H4 (cell line): ENCODE measurements at places on chromosomes 7 and 10. TPM values are rescaled to one million over a fixed set of nuclear protein-coding genes. Genes with fewer than 3 reads are reported as not detected.

The SDHAF3 gene
- 48.2 and 62.1 TPM in 2 replicates for total RNA-seq

DNA sequence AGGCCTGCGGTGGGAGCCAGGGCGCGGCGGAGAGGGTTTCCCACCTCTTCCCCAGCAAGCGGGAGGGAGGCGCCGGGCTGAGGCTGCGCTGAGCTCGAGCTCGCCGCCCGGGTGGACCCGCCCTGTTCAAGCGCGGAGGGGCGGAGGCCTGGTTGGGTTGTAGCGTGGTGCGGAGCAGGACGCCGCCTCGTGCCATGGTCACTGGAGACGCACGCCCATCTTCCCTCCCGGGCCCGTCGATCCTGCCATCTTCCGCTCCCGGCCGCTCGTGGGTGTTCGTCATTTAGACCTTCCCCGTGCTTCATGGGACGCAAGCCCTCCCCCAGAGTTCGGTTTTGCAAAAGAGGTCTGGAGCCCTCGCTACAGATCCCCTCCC, 9.3 kb upstream of the EN2 start:
- DNase-seq: no peak

DNA sequence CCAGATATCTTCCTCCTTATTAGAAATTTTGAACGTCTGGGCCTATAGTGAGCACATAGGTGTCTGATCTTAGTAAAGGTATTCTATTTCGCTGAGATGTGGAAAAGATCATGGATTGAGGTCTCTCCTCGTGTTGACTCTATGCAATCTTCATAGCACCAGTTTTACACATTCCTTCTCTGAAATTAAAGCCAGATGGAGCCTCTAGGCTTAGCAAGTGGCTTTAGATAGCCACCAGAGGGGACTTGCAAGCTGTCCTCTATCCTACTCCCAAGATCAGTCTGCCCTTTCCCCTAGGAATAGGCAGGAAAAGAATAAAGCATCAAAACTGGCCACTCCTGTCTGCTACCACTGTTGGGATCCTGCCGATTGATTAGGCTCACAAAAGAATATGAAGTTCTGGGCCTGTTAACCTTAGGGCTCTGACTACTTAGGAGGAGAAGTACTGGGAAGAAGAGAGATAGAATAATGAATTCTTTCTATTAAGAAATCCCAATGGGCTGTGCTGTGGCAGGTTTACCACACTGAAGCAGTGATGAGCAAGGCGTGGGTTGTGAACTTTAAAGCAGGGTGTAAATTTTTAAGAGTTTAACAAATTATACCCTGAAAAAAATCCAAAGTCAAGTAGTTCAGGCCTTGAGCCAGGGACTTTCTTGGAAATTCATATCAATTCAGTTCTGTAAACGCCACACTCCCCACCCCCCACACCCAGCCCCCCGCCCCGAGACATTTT, 2.2 kb upstream of the STRIP2 start:
- no peak for DNase-seq

DNA sequence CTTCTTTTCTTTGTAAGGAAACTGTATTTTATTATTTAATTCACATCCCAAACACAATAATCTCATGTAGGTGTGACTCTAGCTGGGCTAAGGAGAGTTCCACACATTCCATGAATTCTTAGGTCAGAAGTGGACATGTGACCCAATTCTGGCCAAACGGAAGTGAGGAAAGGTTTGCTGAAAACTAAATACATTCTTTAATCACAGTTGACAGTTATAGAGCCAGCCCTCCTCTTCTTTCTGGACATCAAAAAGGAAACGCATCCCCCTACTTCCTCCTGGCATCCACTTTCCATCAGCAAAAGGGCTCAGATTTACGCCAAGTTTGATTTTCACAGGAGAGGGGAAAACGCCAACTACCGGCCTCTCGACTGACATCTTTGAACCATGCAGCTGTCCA, 774.4 kb upstream of the POM121L12 start:
- no peak for DNase-seq

DNA sequence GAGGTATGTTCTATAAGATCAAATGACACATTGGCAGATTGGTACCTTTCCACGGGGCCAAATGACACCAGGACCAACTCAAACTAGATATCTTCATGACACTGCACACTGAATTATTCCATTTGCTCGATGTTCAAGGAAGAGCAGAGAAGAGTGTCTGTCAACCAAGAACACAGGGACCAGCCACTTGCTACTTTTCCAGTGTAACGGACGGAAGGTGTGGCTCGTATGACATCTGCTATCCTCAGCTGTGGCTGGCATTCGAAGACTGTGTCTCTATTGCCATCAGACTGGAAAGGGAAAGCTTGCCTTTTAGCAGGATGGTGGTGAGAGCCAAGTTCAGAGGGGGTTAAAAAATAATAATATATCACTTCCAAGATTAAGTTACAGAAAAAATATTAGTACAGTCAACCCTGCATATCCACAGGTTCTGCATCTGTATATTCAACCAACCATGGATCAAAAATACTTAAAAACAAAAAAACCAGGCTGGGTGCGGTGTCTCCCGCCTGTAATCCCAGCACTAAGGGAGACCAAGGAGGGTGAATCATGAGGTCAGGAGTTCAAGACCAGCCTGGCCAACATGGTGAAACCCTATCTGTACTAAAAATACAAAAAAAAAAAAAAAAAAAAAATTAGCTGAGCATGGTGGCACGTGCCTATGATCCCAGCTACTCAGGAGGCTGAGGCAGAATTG, 237.1 kb downstream of the PRPF18 start:
- no peak for DNase-seq

GRCh38 chr7:135799881-135800280, 51.3 kb upstream of the FAM180A start:
- no peak for DNase-seq

GRCh38 chr10:59864141-59864962, 42.0 kb downstream of the CCDC6 start:
- no peak for DNase-seq

The SLC13A4 gene
- total RNA-seq: not detected in 2 replicates

- no peak for DNase-seq
Observed at GRCh38 chr7:12567015-12567414, 3.5 kb upstream of the SCIN start.

DNA sequence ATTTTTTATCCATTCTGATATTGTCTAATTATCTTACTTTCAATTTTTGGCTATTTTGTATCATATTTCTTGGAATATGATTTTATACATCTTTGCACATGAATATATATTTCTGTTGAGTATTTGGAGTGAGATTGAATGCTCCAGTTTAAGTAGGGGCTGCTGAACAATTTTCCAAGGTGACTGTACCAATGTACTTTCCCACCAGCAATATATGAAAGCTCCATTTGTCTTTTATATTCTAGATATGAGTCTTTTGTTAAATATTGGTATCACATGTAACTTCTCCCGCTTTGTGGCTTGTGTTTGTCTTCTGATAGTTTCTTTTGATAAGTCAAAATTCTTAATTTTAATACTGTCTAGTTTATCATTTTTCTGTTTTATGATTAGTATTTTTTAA, 144.6 kb upstream of the MDFIC start:
- no peak for DNase-seq

The GATA3 gene
- 0.21 and 0.64 TPM in 2 replicates for total RNA-seq

The COL1A2 gene
- total RNA-seq: 0.46 and 2.2 TPM in 2 replicates

- DNase-seq: no peak
Observed at GRCh38 chr10:5963071-5963470, 14.3 kb downstream of the IL15RA start.

DNA sequence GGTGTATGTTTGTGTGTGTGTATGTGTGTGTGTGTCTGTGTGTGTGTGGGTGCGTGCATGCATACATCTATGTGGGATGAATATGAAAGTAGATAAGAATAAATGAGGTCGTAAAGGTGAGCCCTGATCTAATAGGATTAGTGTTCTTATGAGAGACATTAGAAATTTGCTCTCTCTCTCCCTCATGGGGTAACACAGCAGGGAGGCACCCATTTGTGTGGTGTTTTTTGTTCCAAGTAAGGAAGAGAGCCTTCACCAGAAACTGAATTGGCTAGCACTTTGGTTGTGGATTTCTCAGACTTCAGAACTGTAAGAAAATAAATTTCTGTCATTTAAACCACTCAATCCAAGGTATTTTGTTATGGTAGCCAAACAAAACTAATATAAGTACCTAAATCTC, 353.7 kb upstream of the CHRM2 start:
- no peak for DNase-seq

DNA sequence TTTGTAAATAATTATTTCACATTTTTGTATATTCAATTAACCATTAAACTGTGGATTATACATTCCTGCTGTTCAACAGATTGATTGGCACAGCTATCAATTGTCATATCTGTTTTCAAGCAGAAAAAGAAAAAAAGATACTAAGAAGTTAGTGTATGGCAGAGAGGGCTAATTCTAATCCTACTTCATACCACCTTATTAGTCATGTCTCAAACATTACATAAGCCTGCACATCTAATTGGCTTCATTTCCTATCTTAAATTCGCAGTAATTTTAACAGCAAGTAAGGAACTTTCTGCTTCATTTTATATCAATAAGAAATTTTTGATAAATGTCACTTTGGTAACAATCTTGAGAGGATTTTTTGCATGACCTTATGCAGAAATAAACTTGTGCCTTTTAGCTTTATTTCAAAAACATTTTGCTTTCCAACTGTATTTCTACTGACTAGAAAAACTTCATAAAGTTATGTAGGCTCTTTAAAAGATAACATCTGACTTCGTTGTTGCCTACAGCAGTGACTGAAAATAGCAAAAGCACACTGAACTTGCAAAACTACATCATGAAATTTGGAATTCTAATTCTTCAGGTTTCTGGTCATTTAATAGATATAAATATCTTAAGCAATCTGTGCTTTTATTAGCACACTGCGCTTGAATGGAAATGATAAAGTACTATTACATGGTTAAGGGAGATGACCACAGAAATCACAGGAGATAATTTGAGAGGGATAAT, 111.5 kb downstream of the SEMA3C start:
- DNase-seq: no peak

The SFTPA2 gene
- total RNA-seq: not detected in 2 replicates

GRCh38 chr7:115409682-115410433, 488.0 kb downstream of the MDFIC start:
- no peak for DNase-seq

GRCh38 chr10:29610876-29611647, 23.7 kb downstream of the SVIL start:
- no peak for DNase-seq

- DNase-seq: no peak
Observed at GRCh38 chr10:128084991-128085390, 41.2 kb downstream of the MKI67 start.
